ENCODE measurements at places on chromosomes 7 and 10.

DNA sequence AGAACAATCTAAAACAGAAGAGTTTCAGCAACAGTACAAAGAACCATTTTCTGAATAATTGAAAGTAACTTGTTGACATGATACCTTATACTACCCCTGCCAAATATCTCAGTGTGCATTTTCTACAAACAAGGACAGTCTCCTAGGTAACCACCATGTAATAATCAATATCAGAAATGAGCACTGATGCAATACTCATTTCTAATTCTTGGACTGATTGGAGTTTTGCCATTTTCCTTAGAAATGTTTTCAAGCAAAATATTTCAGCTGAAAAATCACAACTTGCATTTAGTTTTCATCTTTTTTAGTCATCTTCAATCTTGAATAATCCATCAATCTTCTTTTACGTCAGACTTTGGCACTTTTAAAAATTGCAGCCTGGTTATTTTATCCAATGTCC is 420.2 kb downstream of the CDC14C start:
- DNase-seq, result no peak

DNA sequence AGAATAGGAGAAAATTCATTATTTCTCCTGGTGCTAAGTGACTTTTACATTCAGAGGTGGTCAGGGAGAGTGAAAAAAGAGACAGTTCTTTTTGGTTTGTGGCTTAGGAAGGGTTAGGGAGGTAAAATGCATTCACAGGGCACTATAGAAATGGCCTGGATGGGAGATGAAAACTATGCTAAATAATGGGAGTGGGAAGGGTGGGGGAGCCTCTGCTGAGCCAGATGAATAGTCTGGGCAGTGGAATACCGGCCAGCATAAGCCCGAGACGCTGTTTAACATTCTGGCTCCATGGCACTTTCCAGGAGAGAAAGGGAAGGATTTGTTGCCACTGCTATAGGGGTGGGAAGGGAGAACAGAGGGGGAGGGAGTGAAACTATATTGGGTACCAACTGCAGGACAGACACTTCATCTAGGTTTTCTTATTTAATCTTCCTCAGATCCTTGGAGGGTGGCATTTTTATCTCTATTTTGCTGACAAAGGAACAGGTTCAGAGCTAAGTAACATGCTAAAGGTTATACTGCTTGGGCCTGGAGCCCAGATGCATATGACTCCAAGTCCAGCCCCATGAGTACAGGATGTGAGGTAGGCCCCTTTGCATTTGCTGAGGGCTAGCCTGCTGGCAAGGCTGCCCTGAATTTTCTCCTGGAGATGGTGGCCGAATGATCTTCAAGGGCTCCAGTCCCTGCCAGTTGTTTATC is 372.4 kb downstream of the CCSER2 start:
- no peak for DNase-seq

DNA sequence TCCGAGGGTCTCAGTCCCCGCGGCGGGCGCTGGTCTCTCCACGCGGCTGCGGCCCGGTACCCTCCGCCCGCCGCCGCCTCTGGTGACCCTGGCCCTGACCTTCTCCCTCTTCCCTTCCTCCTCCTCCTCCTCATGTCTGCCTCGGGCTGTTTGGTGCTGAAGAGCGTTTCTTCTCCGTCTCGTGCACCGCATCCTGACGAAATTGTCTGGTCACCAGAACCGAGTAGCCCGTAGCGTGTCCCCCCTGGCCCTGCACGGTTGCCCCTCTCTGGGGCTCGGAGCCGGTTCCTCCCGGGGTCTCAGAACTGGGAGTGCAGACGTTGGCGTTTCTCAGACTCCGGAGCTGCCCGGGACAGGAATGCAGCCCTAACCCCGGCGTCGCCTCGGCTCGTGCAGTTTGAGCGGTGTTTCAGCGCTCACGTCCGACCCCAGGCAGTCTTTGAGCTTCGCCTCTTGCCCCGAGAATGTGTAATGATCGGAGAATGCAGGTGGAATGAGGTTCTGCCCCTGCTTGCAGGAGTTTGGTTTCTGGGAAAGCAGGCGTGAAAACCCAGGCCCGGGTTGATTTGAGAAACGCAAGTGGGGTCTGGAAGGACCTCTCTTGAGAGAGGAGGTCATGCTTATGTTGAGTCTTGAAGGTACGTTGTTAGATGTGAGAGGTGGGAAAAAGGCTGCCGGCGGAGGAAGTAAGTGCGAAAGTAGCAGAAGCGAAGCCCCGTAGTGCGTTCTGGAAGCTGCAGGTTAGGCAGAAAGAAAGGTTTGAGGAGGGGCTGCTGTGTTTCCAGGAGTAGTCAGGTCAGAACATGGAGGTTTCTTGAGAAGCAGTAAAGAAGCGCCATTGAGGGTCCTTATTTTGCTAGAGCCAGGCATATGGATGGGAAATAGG is 743 bp downstream of the RBM17 start:
- DNase-seq, result peak; percentile 45

GRCh38 chr7:158680754-158681153 is 23.9 kb downstream of the NCAPG2 start:
- no peak for DNase-seq

DNA sequence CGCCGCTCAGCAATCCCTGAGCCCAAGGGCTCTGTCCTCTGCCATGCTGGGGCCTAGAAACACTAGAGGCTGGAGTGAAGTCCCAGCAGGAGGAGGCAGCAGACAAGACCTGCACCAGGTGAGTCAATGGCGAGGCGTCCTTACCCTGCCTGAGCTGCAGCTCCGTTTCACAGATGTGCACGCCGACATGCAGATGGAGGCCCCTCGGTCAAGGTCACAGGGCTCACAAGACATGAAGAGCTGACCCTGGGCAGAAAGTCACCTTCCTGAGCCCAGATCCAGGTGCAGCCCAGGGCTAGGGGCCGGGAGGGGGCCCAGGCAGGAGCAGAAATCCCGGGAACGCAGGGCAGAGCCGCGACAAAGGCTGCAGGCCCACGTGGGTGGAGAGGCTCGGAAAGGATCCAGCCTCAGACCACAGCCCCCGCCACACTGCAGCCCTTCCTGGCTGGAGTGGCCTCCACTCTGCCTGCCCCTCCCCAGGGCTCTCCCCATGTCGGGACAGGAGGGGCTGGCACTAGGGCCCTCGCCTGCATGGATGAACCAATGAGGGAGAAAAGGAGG is 23.8 kb downstream of the PDGFA start:
- DNase-seq, result no peak

GRCh38 chr10:117299435-117299834 is 58.5 kb downstream of the SLC18A2 start:
- DNase-seq, result no peak

DNA sequence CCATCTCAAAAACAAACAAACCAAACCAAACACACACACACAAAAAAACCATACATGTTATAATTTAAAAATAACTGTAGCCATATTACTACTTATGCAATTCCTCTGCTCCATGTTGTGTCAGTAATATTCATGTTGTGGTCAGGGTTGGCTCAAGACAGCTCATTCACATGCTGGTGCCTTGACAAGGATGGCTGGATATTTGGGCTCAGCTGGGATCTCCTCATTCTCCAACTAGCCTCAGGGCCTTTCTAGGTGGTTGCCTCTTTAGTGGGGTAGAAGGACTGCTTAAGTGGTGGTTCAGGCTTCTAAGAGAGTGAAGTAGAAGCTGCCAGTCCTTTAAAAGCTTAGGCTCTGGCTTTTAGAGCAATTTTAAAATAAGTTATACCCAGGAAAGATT is 189.3 kb downstream of the ADRA2A start:
- DNase-seq, result no peak

- DNase-seq, result peak; percentile 42
Observed at GRCh38 chr7:142478479-142479220, 220.8 kb upstream of the PRSS58 start.
